SK-N-SH (cell line): ENCODE measurements at places on chromosomes 11 and 22. TPM values are rescaled to one million over a fixed set of nuclear protein-coding genes. Genes with fewer than 3 reads are reported as not detected.
A peak's percentile ranks its signal among the peaks of the same experiment; 100 is the strongest.

The RAB36 gene
- polyA plus RNA-seq, result 6.6 and 6.8 TPM in 2 replicates

The TTLL8 gene
- polyA plus RNA-seq, result not detected in 2 replicates

The SYT13 gene
- not detected in 2 replicates for polyA plus RNA-seq

The CRYBA4 gene
- not detected in 2 replicates for polyA plus RNA-seq

The CNTN5 gene
- polyA plus RNA-seq, result not detected in 2 replicates

The KCTD14 gene
- polyA plus RNA-seq, result 0.25 and 0.32 TPM in 2 replicates

The PLAAT4 gene
- 4.6 and 5.6 TPM in 2 replicates for polyA plus RNA-seq

The SYNGR1 gene
- 18.1 and 18.7 TPM in 2 replicates for polyA plus RNA-seq

The SLC22A8 gene
- not detected in 2 replicates for polyA plus RNA-seq

The OR5P2 gene
- polyA plus RNA-seq, result not detected in 2 replicates

DNA sequence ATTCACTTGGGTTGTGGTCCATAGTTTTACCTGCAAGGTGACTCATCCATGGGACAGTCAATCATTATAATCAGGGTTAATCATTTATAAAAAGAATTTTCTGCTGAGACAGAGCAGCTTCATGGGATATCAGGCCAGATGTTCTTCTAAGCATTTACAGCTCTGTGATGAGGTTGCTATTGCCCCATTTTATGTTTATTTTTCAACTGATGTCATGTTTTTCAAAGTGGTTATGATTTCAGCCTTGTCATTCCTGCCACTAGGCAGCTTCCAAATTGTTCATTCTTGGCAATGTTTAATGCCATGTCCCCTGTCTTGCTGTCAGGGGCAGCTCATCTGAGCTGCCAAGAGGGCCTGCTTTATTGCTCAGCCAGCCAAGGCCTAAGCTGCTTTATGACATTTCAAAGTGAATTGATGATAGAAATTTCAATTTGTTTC lies 35.9 kb upstream of the ZBED5 start:
- DNase-seq, result no peak

DNA sequence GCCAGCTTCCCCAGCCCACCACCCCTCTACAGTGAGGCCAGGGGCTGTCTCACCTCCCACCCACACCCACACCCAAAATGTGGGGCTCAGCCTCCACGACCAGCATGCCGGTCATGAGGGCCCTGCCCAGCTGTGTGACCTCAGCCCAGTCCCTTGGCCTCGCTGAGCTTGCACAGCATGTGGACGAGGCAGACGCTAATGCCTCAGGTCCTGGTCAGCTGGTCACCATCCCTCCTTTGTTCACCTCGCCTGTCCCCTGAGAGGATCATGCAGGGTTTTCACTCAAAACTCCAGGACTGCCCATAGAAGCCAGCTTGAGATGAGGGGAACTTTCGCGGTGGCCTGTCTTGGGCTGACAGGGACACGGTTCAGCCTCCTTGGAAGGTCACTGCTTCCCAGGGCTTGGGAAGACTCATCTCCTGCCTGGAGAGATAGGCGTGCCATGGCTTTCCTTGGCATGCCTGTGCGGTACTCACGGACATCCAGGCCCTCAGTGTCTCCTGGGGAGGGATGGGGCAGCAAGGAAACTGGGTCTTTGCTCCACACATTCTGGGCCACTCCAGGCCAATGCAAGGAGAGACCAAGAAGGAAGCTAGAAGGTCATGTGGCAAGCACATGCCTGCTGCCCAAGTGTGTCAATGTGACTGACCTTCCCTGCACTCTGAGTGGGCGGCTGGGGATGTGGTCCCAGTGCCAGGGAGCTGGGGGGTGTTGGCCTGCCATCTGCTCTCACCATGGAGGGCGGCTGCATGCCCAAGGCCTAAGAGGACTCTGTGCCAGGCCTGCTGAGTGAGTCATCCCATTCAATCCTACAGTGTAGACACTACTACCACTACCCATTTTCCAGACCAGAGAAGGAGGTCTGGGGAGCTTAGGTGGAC lies 3.2 kb upstream of the RTN4R start:
- no peak for DNase-seq

DNA sequence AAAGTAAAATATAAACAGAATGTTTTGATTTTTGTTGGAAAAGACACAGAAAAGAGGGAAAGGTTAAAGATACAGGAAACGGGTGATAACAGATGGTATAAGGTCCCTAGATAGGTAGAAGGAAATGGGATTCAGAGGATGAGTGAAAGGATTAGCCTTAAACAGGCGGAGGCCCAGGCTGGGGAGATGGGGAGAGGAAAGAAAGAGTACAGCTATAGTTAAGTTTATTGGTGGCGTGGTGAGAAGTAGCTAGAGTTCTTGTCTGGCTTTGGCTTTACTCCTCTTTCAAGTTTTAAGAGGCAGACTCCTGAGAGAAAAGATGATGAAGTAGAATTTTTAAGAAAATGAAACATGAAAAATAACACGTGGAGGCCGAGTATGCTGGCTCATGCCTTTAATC lies 13.7 kb downstream of the ZBTB44 start:
- no peak for DNase-seq

GRCh38 chr11:27174672-27175210 lies 134.1 kb downstream of the BBOX1 start:
- DNase-seq, result no peak

- no peak for DNase-seq
Observed at GRCh38 chr11:71947498-71947897, 18.7 kb downstream of the RNF121 start.

- DNase-seq, result no peak
Observed at GRCh38 chr11:15057329-15057728, 16.1 kb upstream of the CALCB start.

DNA sequence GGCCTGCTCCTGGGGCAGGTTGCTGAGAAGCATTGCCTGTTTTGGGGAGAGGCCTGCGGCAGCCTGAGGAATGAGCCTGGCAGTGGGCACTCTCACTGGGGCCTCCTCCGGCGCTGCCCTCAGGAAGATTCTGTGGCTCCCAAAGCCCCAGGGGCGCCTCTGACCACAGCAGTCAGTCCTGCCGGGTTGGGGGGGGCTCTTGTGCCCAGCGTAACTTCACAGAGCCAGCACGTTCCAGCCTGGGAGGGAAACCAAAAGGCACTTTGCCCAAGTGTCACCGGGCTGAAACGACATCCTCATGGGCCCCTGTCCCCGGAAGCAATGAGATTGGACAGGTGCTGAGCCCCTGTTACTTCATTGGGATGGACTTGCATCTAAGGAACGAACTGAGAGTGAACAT lies 4.3 kb upstream of the LRP5 start:
- DNase-seq, result peak; percentile 14

DNA sequence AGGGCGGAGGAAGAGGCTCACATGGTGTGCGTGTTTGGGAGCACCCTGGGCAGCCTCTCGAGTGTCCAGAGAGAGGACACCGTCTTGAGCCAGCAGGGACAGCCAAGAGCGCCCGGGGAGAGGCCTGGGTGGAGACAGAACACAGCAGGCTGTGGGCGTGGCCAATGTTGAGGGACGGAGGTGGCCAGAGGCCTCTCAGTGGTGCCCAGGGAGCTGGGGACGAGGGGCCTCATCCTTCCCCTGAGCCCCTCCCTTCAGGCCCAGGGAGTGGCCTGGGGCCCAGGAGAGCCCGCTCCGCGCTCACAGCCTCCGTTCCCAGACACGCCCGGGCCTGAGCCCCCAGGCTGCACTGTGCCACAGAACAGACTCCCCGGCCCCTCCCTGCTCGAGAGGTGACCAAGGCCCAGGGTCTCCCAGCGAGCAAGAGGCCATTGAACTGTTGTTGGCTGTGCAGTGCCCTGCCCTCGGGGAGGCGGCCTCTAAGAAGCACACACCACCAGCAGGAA lies 48.4 kb downstream of the CDKN1C start:
- DNase-seq, result peak; percentile 73

- no peak for DNase-seq
Observed at GRCh38 chr11:4560467-4560866, 15.5 kb downstream of the OR52M1 start.

- DNase-seq, result no peak
Observed at GRCh38 chr22:50577987-50578775, at the start of gene CPT1B. CPT1B (minus strand) TSS chr22:50578427; CDS start chr22:50577915, 512 bp downstream.

- DNase-seq, result no peak
Observed at GRCh38 chr11:2361565-2361964, 15.5 kb upstream of the CD81 start.

- DNase-seq, result no peak
Observed at GRCh38 chr11:30344085-30344484, 21.2 kb downstream of the ARL14EP start.

DNA sequence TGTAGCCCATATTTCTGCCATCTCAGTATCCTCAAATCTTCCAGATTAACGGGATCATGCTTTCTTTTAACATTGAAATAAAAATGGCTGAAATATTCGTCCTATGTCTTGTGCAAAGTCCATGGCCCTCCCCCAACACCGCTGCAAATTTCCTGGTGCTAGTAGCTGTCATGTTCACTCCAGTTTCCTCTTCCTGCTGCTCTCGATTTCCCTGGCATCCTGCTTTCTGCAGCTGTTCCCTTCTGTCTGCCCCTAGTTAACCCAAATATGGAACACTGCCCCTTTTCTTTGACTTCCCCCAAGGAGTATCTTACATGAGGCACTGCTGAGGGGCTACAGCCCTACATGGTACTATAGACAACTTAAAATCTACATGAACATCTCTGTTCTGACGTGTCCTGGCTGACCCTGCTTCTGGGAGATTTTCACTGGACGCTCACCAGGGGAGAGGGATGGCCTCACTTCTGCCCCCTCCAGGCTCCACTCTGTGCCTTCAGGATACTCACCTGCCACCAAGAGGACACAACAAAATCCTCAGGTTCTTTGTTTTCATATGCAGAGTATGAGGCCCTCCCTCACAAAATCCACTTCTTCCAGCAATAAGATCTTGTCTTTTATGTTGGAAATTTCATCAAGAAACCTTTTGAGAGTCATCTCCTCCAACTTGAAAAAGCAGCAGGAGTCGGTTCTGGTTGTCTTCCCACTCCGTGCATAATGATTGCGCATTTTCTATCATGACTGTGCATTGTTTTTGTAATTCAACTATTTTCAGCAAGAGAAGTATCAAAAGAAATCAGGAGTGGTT lies 29.5 kb upstream of the SCUBE2 start:
- DNase-seq, result peak; percentile 34

- DNase-seq, result no peak
Observed at GRCh38 chr11:58525037-58525614, 17.2 kb upstream of the OR5B21 start.

- peak; percentile 11 for DNase-seq
Observed at GRCh38 chr11:69834251-69834650, 15.0 kb upstream of the FGF3 start.

DNA sequence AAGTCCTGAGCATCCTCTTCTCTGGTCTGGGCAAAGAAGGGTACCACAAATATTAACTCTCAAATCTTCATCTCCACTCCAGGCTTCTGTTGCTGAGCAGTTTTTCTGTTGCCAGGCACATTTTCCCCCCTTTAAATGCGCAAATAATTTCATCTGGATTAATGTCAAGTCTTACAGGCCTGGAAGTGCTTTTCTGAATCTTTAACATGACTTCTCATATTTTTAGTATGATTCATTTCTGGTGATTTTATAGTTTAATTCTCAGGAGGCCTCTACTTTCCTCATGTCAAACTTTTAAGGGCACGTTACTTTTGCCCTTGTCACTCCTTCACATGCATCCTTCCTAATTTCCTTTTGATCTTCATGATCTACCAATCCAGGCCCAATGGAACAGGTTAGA lies 510.2 kb downstream of the METTL15 start:
- DNase-seq, result no peak
